Stromal cell of bone marrow (primary cell): ENCODE measurements at places on chromosomes 3 and 15.
A peak's percentile ranks its signal among the peaks of the same experiment; 100 is the strongest.

GRCh38 chr15:34717729-34718128 lies 37.1 kb downstream of the GJD2 start:
- no peak for DNase-seq

DNA sequence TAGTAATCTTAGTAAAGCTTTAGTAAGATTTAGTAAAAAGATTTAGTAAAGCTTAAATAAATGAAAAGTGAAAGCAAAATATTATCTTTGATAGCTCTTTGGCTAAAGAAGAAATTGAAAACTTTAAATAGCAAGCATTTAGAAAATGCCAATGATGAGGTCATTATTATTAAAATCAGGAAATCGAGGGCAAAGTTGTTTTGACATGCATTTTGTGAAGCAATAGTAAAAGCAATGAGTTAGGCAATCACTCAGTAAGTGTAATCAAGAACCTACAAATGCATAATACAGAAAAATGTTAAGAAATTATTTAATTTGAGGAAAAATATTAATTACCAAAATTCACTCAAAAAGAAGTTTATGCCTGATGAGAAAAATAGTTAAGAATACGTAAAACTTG lies 280.3 kb upstream of the MME start:
- no peak for DNase-seq

GRCh38 chr3:52986049-52986448 lies 59.8 kb downstream of the SFMBT1 start:
- DNase-seq, result no peak

- no peak for DNase-seq
Observed at GRCh38 chr15:23793191-23793680, 106.1 kb upstream of the NDN start.

- DNase-seq, result no peak
Observed at GRCh38 chr3:48507256-48508061, 3.5 kb upstream of the SHISA5 start.

DNA sequence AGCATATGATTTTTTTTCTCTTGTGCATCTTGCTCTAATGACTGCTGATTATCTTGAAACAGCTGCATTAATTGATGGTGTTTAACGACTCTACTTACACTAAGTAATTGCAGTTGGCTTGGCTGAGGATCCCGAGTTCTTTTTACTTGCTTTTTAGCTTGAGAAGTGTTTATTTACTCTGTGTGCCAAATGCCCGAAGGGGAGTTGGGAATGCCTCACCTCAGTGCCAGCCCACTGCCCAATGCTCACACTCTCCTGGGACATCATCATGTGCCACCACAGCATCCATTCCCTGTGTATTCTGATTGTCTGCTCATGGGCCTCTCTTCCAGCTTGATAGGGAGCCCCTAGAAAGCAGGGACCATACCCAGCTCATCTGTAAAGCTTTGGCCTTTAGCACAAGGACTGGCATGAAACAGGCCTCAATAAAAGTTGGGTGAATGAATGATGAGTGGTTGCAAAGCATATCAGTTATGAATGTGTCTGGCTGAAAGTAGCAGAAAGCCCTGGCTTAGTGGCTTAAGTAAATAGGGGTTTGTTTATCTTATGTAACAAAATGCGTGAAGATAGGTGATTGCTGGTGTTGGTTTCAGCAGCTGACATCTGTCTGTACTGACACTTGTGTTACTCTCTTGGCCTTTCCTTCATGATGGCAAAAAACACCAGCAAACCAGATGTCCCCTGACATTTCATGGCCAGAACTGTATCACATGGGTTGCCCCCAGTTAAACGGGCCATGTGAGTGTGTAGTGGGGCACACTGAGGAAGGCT lies 8.1 kb downstream of the PXYLP1 start:
- no peak for DNase-seq

- DNase-seq, result no peak
Observed at GRCh38 chr3:61979638-61980037, 393.7 kb downstream of the FEZF2 start.

DNA sequence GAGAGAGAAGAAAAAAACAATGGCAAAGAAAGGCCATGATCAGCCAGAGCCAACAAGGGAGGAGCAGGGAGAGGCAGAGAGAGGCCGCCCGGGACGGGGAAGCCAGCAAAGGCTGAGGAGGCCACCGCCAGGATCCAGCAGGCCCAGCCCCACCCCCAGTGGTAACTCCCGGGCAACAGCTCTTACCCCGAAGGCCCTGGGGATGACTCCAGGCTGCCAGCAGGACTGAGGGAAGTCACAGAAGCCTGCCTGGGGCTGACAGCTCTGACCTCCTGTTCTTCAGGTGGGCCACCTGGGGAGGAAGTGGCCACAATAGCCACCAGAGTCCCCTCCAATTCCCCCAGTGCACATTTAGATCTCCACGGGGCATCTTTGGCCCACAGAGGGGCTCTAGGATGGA lies 184.3 kb upstream of the LINGO1 start:
- no peak for DNase-seq

DNA sequence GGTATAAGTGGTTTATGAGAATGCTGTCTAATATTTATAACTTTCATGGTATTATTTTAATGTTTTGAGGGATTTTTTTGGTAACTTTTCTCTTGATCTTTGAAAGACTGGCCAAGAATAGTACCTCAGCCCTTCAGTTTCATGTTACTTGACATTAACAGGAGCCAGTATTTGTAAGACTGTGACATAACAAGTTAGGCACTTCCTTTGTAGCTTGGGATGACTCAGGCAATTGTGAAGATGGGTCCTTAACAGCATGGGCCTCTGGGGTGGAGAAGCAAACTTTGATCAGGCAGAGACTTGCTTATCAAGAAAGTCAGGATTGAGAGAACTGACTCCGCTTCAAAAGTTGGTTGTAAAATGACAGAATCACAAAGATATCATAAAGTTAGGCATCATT lies 9.5 kb downstream of the LRRC49 start:
- peak; percentile 57 for DNase-seq

GRCh38 chr15:57017024-57017423 lies 98.6 kb downstream of the TCF12 start:
- DNase-seq, result no peak

- DNase-seq, result no peak
Observed at GRCh38 chr3:60812502-60812901, 438.8 kb downstream of the FHIT start.

GRCh38 chr3:184523825-184524615 lies 37.6 kb upstream of the EPHB3 start:
- DNase-seq, result peak; percentile 84

DNA sequence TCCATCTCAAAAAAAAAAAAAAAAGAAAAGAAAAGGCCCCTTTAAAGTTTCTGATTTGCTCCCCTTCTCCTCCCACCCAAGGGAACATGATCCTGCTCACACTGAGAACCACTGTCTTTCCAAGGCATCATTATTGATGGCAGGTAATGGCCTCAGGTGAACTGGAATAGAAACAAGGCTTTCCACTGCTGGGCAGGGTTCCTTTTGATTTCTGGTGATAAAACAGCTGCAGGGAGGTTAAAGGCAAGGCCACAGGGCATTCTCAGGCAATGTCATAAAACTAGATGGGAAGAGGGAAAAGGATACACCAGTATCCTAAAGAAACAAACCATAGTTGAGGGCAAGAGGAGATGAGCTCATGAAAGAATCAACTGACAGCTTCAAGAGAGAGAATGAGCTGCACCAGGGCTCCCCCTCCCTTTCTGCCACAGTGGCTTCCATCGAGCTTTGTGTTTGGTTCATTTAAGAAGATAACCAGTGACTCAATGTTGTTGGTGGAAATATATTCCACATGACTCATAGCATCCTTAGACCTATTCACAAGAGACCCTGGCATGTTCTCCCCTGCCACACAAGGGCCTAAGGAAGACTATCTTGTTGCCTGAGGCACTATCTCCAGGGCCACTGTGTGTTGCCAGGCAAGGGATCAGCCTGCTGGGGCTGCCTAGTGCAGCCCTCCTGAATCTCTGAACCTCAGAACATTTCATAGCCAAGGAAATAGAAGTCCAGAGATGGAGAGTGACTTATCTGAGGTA lies 86.4 kb downstream of the WDR76 start:
- DNase-seq, result peak; percentile 96

- DNase-seq, result no peak
Observed at GRCh38 chr3:157868946-157869345, 237.3 kb downstream of the SHOX2 start.
